NCI-H1105 treated with DMSO at 0.1 percent for 48 hours (cell line): ENCODE measurements at places on chromosomes 12 and 14.

GRCh38 chr12:110010853-110011723, 11.9 kb downstream of the ANKRD13A start:
- no peak for DNase-seq

- peak; percentile 57 for DNase-seq
These were observed 85.5 kb downstream of the PRICKLE1 start for GRCh38 chr12:42504049-42504448.

- peak; percentile 47 for DNase-seq
These were observed 700 bp downstream of the SLC35E3 start for GRCh38 chr12:68746572-68747180.

- DNase-seq, result no peak
These were observed 146.1 kb downstream of the C12orf75 start for GRCh38 chr12:105476616-105477015.

GRCh38 chr14:57317248-57317833, 48.6 kb downstream of the AP5M1 start:
- DNase-seq, result peak; percentile 78
